ENCODE measurements at places on chromosomes 1 and 21.
A peak's percentile ranks its signal among the peaks of the same experiment; 100 is the strongest.

DNA sequence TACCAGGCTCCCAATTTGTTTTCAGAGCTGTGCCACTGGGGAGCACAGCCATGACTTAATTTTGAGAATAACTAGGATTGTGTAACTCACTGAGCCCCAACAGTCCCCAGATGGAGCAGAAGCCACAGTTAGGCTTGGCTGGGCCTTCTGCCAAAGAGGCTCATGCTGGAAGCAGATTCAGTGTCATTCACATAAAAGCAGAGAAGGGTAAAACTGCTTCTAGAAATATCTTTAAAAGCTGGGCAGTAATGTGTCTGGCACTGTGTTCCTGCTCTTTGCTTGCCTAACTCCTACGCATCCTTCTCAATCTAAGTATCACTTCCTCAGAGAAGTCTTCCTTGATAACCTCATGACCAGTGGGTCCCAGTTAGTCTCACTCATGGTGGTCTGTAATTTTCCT, 20.3 kb downstream of the STK40 start:
- peak; percentile 20 for DNase-seq

DNA sequence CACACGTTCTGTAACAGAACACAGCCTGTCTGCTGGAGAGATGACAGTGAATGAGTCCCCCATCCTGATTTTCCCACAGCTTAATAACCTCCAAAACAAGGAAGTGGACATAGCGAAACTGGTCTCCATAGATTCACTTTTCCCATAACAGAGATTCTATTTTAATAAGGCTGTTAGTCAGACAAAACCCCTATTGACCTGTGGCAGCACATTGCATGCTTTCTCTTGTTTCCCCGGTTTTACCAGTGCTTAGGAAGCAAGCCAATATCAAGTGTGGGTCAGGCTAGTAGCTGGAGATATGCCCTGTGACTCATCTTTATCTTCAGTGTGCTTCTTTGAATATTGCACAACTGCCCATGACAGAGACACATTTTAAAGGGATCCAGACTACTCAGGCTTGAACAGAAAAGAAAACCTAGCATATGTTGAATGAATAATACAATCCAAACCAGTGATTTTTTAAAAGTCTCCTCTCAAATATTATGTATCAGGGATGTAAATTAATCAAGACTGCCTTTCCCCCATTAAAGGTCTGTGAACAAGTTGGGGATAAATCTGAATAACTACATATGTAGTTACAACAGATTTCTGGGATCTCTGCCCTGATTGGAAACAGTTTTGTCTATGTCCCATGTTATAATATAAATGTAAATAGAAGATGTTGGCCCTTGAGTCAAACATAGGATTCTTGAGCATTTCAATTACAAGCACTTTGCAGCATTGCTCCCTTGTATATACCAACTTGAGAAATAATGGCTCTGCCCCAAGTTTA, 11.9 kb upstream of the CLDN8 start:
- DNase-seq, result no peak

DNA sequence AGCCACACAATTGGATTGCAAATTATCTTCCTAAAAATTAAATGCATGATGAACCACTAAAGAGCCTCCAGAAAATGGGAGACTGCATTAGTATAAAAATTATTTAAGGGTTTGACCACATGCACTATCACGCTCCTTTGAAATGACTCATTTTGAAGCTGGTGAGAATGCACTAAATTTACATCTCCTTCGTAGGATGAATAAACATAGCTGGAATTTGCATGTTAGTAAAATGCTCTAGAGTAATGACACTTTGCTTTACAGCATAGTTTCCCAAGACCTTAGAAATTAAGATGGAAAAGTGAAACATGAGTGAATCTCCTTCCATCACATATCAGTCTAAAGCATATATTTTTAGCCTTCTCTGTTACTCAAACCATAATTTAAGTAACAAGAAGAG, 2.4 kb downstream of the PLPPR4 start:
- no peak for DNase-seq

GRCh38 chr1:78673120-78673519, 23.5 kb downstream of the IFI44 start:
- DNase-seq, result peak; percentile 10

DNA sequence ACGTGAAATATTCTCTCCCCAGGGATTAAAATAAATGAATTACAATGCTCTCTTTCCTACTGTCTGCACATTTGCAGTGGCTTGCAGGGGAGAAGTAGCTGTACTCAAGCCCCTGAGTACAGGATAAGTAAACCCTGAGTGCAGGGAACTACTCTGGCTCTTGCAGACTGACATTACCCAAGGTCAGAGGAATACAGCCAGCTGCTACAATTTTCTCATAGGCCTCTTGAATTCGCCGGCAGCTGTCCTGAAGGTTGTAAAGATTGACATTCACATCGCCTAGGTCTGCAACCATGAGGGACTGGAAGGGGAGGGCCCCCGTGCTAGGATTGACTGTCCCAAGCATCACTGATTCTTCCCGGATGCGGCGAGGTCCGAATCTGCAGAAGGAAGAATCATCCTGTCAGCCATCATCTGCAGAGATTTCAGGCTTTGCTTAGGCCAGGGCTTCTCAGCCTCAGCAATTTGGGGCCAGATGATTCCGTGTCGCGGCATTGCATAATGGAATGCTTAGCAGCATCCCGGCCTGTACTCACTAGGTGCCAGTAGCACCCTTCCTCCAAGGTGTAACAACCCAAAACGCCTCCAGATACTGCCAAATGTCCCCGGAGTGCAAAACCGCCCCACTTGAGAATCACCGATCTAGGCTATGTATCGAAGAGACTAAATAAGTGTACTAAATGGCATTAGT, 1.7 kb downstream of the AGMAT start:
- DNase-seq, result peak; percentile 71

DNA sequence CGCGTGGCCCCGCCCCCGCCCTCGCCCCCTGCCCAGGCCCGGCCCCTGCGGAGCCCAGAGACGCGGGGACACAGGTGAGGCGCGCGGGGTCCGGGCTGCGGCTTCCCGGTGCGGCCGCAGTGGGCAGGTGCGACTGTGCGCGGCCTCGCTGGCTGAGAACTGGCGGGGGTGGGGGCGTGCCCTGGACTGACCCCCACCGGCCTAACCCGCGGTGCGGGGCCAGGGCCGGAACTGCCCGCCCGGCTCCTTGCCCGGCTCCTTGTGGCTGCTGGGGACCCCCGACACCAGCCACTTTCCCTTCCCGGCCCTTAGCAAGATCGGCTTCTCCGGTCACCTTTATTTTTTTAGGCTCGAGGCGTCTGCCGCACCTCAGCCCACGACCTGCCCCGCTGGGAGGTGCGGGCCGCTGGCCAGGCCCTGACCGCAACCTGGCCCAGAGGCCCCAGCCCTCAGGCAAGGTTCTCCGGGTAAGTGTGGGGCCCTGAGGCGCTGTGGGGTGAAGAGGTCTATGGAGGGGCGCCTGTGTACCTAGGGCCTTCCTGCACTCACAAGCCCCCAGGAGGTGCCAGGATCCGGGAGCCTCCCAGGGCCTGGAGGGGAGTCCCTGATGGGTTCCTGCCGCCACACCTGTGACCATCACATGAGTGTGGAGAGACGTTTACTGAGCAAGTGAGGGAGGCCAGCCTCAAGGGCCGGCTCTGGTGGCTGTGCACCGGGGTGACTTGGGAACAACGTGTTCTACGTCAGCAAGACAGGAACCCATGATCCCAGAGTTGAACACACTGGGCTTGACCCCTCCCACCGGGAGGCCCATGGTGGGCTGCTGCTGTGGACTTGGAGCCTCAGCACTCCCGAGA, at the start of gene SMIM1:
Gene SMIM1 (plus strand): TSS at position 35 of the 857 bp plus-strand sequence. CDS start 2,625 bp downstream, outside the sequence.
- DNase-seq, result no peak

DNA sequence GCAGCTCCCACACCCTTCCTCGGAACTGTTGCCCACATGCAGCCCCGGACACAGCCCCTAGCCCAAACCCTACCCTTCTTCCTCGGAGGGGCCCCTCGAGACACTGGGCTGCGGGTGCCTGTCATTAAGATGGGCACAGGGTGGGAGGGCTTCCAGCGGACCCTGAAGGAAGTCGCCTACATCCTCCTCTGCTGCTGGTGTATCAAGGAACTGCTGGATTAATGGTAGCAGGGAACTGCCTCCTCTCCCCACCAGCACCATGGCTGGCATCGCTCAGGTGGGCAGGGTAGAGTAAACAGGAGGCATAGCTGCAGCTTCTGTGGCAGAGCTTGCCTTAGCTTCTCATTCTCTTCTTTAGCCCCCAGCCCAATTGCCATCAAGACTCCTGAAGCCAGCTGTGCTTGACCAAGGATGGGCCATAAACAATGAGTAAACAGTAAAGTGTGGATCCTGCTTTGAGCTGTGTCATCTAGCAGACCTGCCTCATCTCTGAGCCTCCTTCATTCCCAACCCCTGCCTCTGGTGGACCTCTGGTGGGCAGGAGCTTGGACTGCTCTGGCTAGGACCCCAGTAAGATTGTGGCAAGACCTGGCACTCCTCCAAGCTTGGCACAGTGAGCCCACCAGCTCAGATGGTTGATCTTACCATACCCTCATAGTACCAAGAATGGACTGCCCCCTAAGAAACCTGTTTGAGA, at the start of gene LENEP:
Gene LENEP (plus strand): TSS at position 15 of the 697 bp plus-strand sequence. CDS start 22 bp downstream, at position 37.
- DNase-seq, result no peak

DNA sequence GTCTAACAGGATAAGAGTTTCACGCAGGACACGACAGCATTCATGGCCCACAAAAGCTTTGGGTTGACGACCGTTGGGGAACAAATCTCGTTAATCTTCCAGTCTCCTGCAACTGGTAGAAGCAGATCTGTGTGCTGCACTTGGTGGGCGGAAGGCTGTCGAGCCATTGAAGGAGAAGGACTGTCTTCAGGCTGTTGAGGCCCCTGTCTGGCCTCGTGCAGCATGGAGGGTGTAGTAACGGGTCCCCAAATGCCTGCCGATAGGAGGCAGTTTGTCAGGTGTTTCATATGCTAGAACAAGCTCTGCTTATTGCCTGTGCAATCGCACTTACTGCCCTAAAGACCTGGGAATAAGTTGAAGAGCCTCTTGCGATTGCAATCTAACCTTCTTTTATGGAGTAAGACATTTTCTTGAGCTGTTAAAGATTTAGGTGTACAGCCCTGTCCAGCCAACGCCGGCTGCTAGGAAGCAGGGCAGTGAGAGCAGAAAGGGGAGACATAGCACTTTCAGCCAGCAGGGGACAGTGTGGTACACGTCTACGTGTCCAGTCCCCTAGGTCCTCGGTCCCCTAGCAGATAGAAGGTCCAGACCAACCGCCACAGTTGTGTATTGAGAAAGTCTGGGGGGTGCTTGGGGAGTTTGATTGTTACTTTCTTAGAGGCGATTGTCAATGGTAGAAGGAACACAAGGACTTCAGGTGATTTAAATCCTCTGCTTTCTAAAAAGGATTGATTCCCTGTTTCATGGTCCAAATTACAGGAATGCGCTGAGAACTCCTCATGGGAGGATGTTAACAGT, 102.3 kb upstream of the TMPRSS2 start:
- peak; percentile 9 for DNase-seq

GRCh38 chr1:163535807-163536206, 214.1 kb downstream of the NUF2 start:
- DNase-seq, result no peak

DNA sequence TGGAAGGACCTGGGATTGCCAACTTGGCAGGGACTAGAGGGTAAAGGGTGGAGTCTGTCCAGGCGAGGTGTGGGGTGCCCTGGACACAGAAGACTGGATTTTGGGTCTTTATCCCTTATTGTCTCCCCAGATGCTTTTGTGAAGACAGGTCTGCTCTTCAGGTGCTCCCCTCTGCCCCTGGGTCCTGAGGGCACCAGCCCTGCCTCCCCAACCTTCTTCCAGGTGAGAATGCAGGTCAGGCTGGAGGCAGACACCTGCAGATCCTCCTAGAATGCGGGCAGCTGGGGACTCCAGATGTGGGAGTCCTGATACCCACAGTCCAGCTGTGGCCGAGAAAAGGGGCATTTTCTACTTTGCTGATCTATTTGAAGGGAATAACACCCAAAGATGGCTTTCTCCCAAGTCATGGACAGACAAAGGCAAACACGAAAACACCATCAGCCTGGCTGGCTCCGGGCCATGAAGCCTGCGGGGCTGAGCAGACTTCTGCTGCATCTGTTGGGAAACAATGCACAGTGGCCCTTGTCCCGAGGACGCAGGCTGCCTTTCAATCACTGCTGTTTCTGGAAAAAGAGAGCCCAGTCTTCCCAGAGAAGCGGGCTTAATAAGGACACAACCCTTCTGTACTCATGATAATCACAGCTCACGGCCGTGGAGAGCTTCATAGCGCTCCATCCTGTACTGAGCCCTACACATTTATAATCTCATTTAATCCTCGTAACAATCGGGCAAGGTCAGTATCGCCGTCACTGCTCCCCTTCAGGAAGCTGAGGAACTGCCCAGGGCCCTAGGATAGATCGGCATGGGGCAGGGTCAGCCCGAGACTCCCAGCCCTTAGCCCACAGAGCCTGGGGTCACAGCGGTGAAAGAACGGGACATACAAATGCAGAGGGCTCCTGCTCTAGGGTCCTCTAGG, 62.0 kb upstream of the ABCG1 start:
- DNase-seq, result peak; percentile 13

- DNase-seq, result peak; percentile 9
Observed at GRCh38 chr1:56709269-56709880, 64.3 kb downstream of the PRKAA2 start.

DNA sequence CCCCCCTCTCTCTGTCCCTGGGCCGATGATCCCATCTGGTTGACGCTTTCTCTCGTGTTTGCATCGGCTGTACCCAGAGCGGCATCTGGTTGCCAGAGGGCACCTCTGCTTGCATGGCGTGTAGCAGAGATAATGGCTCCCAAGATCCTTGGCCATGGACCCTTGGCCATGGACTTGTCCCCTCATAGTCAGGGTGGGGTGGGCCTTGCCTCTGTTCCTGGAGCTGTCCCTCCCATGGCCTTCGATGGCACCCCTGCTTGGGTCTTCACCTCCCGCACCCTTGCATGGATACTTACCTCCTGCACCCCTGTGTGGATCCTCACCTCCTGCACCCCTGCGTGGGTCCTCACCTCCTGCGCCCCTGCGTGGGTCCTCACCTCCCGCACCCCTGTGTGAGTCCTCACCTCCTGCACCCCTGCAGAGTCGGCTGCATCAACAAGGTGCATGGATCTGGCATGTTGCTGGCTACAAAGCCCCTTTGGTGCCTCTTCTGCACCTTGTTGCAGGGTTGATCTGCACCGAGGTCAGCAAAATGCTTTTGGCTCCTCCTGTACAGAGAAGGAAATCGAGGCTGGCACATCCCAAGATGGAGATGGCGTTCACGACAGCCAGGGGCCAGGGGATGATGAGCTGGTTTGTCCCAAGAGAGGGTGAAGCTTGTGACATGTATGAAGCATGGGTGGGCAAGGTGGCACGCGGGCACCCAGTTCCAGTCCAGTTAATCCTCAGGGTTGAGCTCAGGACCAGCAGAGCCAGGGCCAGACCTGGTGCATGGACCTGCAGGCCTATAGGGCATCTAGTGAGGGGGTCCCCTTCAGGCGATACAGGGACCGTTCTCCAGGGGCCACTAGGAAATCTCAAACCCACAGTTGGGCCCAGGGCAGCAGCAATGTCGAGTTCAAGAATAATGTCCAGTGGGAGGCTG, 46.1 kb upstream of the C1orf174 start:
- no peak for DNase-seq

DNA sequence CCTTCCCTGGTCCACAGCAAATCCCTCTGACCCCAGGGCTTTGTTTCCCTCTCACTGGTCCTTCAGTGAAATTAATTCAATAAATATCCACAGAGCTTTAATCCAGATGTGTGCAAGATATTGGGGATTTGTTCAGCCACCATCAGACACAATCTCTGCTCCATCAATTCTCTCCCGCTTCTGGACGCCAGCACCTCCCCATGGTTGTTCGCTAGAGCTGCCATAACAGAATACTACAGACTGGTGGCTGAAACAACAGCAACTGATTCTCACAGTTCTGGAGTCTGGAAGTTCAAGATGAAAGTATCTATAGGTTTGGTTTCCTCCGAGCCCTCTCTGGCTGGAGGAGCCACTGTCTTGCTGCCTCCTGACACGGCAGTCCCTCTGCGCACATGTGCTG, 303.9 kb downstream of the SMYD3 start:
- DNase-seq, result no peak
